ENCODE measurements at places on chromosomes 12 and 14.

- DNase-seq = no peak
Observed at GRCh38 chr14:100895411-100895810, 8.1 kb downstream of the RTL1 start.

- DNase-seq = no peak
Observed at GRCh38 chr12:113239811-113240331, 18.6 kb downstream of the TPCN1 start.

DNA sequence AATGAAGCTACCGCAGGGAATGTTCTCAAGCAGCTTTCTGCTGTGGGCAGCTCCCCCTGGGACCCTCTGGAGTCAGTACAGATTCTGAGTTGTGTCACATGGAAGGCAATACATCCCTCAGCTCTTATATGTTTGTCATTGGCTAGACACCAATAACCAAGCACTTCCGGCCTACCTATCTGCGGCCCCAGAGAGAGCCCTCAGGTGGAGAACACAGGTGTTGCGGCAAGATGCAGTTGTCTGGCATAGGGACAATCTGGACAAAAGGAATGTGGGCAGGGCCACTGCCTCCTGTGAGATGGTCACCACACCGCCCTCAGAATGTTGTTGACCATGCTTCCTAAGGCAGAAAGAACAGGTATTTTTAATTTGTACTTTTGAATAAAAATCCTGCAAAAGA is 118.7 kb downstream of the BRMS1L start:
- no peak for DNase-seq

GRCh38 chr12:54689984-54690383 is 41.8 kb upstream of the DCD start:
- DNase-seq = no peak

GRCh38 chr12:60421741-60422140 is 825.9 kb downstream of the SLC16A7 start:
- DNase-seq = no peak

DNA sequence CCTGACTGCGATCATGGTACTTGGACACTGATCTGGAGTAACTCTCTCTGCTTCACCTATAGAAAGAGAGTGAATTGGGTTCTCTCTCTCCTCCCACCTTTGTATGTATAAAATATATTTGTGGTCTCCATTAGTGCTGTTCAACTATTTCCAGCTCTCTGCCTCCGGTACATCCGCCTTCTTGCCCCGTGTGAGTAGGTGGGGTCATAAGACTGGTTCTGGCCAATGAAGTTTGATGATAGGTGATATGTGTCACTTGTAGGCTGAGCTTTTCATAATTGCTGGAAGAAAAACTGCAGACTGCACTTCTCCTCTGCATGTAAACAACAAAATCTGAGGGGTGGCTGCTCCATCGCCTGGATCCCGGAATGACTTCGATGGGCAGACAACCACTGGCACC is 210.4 kb downstream of the EXOC5 start:
- DNase-seq = no peak

- DNase-seq = no peak
Observed at GRCh38 chr14:43362586-43362985, 1144.5 kb downstream of the FSCB start.

- no peak for DNase-seq
Observed at GRCh38 chr12:70842136-70842535, 78.4 kb downstream of the PTPRR start.
